ENCODE measurements at places on chromosomes 2 and 18.
A peak's percentile ranks its signal among the peaks of the same experiment; 100 is the strongest.

DNA sequence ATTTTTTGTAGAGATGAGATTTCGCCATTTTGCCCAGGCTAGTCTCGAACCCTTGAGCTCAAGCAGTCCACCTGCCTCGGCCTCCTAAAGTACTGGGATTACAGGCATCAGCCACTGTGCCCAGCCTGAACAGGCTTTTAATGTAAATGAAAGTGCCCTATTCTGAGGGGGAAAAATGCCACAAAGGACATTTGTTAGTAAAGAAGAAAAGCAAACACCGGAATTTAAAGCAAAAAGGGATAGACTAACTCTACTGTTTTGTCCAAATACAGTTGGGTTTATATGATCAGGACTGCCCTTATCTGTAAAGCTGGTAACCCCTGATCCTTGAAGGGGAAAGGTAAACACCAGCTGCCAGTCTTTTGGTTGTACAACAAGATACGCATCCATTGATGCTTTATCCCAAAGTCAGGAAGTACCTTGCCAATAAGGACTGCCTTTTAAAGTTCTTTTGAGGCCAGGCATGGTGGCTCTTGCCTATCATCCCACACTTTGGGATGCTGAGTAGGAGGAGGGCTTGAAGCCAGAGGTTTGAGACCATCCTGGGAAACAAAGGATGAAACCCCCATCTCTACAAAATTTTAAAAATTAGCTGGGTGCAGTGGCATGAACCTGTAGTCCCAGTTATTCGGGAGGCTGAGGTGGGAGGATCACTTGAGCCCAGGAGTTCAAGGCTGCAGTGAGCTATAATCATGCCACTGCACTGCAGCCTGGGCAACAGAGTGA is 13.1 kb downstream of the CLEC4F start:
- DNase-seq, result no peak

GRCh38 chr2:38581193-38582147 is 21.3 kb downstream of the HNRNPLL start:
- peak; percentile 76 for DNase-seq

- no peak for DNase-seq
Measured at GRCh38 chr18:34808389-34808788, 98.3 kb downstream of the DTNA start.

- DNase-seq, result peak; percentile 26
Measured at GRCh38 chr18:3397031-3397750, 52.8 kb upstream of the TGIF1 start.

DNA sequence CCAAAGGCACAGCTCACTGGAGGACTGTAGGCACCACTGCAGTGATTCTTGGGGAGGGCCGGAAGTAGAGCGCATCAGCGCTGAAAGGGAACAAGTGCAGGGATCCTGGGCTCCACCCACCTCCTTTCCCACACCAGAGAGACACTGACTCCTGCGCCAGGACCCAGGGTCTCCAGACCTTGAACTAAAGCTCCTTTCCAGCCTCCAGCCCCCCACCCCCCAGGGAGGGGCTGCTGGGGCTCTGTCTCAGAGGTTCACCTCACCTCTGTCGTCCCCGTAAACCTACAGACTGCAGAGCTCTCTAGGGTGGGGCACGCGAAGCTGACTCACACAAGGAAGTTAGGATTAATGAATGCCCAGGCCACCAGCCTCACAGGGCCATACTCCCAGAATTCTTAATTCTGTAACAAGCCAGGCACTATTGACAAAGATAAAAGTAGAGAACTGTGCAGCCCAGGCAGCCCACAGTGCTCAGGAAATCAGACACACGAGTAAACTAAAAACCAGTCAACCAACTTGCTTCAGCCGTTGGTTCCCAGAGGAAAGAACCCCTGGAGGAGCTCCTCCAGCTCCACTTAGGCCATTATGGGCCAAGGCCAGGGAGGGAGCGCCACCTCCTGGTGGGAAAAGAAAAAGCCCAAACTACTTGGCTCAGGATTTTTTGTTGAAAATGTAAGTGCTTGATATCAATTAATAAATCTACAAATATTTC is 45.1 kb upstream of the ACAA2 start:
- DNase-seq, result peak; percentile 67

DNA sequence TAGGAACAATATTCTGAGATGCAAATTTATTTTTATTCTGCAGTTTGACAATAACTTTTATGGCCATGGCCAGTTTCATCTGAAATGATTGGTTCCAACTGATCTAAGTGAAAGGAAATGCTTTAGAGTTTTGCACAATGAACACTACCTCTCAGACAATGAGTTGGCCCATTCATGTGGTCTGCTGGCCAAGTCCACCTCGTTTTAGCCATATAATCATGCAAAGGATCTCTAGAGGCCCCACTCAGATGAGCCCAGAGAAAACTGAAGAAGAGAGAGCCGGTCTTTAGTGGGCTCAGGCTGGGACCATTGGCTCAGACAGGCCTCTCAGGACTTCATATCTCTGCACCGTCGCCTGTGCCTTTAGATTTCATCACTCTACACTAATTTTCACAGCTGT is 254.7 kb downstream of the MREG start:
- no peak for DNase-seq

DNA sequence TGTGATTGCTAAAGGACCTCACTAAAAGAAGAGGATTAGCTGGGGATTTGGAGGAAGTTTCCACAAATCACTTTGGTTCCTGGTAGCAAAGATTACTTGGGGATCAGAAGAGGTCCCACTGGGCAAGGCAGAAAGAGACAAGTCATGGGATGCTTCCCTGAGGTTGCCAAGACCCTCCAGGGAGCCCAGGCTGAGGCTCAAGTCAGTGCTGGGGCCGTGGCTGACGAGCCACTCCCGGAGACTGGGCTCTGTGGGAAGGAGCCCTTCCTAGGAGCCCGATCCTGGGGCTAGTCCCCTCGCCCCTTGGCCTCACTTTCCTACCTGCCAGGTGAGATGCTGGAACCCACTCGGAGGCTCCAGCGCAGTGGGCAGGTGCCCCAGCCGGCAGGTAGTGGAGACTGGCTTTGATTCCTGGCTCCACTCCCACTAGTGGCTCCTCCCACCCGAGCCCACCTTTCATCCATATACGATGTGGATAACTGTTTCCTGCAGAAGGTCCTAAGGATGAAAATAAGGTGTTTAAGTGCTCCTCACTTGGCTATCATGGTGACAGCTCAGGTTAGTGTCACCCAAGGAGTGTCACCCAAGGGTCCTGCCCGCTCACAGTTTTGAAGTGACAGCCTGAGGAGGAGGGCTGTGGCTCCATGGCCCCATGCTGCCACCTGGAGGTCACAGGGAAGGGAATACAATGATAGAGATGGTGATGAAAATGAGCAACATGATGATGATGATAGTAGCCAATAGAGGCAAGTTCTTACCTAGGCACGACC is 100.5 kb downstream of the CAPN13 start:
- DNase-seq, result peak; percentile 51

DNA sequence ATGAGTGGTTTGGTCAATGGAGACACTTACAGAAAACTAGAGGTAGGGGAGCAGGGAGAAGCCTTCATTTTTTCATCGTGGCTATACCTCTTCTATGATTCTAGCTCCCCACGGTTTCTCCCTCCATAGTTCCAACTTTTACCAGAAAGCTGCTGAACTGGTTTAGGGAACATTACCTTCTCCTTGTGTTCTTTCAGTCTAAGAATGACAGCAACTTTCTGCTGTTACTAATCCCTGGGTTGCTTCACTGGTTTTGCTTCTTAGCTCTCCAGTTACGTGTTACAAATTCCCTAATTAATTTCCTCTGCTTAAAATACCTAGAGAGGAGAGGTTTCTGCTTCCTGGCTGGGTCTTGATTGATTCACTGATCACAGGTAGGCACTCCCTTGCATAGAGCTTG is 499.9 kb downstream of the SLC4A3 start:
- no peak for DNase-seq

DNA sequence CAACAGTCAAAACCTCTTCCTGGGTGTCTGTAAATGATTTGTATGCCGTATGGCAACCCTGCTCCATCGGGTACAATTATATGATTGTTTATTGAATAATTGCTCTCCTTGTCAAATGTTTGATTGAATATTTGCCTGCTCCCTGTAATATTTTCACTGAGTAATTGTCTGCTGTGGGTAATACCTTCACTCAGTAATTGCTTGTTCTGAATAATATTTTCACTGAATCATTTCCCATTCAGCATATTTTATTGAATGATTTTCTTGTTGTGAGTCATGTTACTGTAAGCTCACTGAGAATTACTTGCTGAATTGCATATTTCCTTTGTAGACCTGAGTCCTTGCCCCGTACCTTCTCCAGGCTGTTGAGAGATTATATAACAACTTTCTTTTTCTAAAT is 535.2 kb downstream of the METTL4 start:
- DNase-seq, result no peak

DNA sequence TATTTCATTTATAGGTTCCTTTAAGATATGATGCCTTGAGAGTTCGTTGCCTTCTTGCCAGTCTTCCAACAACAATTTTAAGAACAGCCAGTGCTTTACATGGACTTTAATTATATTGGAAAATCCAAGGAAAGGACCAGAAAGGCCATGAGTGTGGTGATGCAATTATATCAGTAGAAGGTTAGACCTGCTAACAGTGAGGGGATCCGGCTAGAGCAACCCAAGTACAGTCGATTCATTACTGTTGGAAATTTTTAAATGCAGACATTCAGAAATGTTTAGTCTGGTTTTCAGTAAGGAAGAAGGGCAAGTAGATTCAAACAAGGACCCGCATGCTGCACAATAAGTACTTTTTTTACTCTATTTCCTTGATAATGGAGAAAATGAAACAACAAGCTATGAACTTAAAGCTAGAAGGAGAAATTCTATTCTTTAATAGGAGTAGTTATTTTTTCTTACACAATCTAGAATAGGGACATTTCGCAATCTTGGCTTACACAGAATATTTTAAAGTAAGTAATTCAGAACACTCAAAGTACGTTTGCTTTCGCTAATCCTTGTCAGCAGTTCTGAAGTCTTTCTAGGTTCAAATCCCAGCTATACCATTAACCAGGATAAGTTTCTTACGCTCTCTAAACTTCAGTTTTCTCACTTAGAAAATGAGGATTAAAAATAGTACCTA is 405.5 kb downstream of the MEIS1 start:
- peak; percentile 55 for DNase-seq

GRCh38 chr2:73899801-73900336 is 7.1 kb downstream of the ACTG2 start:
- DNase-seq, result no peak

GRCh38 chr2:136254681-136255080 is 136.7 kb upstream of the CXCR4 start:
- no peak for DNase-seq

GRCh38 chr2:82803307-82803706 is 1655.8 kb downstream of the SUCLG1 start:
- DNase-seq, result no peak

- no peak for DNase-seq
Measured at GRCh38 chr2:231362555-231363184, 32.8 kb upstream of the B3GNT7 start.

- DNase-seq, result no peak
Measured at GRCh38 chr2:44397447-44398175, 35.9 kb downstream of the CAMKMT start.

GRCh38 chr2:20148426-20148922 is 76.5 kb downstream of the SDC1 start:
- DNase-seq, result no peak

DNA sequence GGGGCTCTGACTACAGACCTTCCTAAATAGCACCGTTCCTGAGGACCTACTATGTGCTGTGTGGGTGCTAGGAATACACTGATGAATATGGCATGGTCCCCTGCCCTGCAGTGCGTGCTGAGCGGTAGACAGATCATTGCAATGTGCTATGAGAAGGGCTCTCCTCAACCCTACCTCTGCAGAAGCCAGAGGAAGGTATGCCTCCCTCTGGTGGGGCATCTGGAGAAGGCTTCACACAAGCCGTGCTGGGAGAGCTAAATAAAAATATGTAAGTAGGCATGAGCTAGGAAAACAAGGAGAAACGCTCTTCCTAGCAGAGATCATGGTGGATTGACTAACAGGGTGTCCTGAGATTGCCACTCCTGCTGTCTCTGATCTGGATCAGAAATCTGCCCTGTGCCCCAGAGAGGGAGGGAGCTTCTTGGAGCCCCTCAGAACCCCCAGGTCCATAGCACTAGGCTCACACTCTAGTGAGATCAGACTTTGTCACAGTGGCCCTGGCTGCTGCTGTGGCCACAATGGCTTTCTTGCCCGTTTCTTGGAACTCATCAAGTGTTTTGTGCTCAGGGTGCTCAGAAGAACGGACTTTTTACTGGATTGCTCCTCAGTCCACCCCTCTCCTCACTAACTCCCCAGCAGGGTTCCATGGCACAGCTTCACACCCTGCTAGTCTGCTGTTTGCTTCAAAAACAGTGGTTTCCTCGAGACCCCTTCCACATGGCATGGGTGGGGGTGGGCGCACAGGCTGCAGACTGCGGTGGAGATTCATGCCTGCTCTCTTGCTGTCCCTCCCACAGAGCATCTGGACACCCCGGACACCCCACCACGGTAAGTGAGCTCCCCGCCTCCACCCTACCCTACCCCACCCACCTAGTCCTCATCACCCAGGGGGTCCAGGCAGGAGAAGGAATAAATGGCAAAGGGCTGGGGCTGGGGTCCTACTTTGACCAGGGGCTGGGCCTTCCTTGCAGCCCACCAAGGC is 14.2 kb downstream of the SIGLEC15 start:
- no peak for DNase-seq

DNA sequence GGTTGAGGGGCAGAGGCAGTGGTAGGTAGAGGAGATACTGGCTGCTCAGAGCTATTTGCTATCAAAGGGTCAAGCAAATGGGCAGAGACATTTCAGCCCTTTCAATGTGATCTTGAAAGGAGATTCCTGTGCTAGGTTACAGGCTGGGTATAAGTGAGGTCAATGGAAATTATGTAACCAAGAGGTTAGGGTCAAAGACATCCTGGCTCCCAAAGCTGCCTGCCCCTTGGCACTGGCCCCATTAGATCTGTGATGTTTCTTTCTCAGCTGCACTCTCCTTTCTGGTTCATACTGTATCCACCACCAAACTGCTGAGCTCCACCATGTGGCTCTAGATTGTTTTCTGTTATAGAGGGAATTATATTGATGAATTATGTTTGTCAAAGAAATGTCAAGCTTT is 200.4 kb downstream of the AGPS start:
- DNase-seq, result no peak

DNA sequence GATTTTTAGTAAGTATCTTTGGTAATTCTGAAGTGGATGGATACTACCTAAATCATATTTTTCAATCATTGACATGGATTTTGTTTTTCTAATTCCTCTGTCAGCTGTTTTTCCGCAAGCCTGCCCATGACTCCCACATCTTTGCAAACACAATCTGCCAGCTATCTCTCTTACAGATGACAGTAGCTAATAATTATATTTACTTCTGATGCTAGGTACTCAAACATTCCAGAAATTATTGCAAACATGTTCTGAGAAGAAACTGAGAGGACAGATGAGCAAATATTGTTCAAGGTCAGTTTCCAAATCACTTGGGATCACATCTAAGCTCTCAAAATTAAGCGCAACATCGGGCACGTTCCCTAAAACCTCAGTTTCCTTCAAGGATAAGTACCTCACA is 270.0 kb upstream of the CDH19 start:
- no peak for DNase-seq

GRCh38 chr2:220219371-220219770 is 591.9 kb downstream of the SLC4A3 start:
- DNase-seq, result no peak

- DNase-seq, result no peak
Measured at GRCh38 chr2:113236367-113237159, 42.2 kb downstream of the PAX8 start.

- DNase-seq, result no peak
Measured at GRCh38 chr2:210667711-210668110, 111.3 kb downstream of the CPS1 start.

- DNase-seq, result peak; percentile 56
Measured at GRCh38 chr2:109270505-109271312, 141.7 kb downstream of the SH3RF3 start.
